DMS 273 treated with DMSO at 0.1 percent for 48 hours (cell line): ENCODE measurements at places on chromosomes 7 and 10.

DNA sequence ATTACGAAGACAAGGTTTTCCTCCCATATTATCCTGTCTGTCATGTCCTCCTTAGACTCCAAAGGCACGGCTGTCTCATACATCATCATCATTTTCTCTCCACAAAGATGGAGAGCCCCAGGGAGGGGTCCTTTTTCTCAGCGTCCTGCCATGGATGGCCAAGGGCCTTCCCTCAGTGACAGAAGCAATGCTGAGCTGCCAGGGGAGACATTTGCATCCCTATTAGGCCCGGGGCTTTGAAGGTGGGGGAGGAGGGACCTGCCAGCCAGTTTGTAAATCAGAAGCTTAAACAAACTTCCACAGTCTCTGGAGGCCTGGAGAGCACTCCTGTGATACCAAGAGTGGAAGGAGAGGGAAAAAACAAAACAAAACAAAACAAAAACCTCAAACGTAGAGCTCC lies 112.4 kb upstream of the ADO start:
- no peak for DNase-seq

GRCh38 chr7:76073335-76073990 lies 25.6 kb downstream of the MDH2 start:
- DNase-seq, result no peak

- DNase-seq, result no peak
These were observed 43.1 kb downstream of the STK17A start for GRCh38 chr7:43625980-43626379.

GRCh38 chr7:50923476-50923875 lies 140.8 kb upstream of the GRB10 start:
- DNase-seq, result no peak

GRCh38 chr10:11225935-11226334 lies 208.3 kb downstream of the CELF2 start:
- DNase-seq, result no peak

DNA sequence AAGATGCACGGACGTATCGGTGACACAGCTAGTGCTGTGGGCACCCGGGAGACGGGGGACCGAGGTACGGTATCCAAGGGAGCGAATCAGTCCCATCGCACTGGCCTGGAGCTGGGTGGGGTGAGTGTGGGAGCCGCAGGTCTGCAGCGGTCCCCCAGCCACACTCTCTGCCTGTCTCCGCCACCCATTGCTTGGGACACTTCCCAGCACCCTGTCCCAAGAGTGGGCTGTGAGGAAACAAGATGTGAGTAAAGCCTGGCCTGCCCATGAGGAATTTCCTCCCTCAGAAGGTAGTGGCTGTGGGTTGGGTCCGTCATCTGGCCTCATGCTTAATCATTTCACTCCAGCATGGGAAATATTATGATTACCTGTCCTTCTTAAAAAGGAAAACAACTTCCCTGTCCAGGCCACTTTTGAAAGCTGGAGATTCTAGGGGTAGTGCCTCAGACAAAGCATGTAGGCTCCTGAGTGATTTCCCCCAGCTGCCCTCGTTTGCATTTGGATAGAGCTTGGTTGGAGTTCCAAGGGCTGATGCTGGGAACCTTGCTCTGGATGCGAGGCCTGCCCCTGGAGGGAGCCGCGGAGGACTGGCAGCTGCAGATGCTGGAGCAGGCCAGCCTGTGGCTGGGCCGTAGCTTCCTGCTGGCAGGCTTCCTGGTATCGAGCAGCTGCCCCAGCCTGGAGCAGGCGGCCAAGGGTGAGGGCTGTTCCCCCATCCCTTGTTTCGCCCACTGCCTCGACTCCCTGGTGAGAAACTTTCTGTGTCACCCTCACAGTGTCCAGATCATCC lies 6.2 kb upstream of the ACTR3C start:
- DNase-seq, result peak; percentile 45

GRCh38 chr7:99407872-99408378 lies 472 bp downstream of the PDAP1 start:
- peak; percentile 48 for DNase-seq

DNA sequence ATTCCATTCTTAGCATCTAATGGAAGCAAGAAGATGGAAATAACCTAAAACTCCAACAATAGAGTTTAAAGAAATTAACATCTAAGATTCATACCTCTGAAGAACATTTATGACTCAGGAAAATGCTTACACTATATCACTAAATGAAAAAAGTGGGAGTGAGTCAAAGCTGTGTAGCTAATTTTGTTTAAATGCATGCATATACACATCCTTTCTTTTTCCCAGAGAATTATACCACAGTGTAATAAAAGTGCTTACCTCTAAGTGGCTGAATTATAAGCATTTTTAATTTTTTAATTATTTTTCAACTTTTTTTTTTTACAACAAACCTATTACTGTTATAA lies 44.3 kb downstream of the CCDC71L start:
- DNase-seq, result no peak

- DNase-seq, result no peak
These were observed 911 bp upstream of the ZP3 start for GRCh38 chr7:76423666-76424412.

GRCh38 chr7:107971613-107972012 lies 31.3 kb downstream of the LAMB1 start:
- DNase-seq, result no peak

DNA sequence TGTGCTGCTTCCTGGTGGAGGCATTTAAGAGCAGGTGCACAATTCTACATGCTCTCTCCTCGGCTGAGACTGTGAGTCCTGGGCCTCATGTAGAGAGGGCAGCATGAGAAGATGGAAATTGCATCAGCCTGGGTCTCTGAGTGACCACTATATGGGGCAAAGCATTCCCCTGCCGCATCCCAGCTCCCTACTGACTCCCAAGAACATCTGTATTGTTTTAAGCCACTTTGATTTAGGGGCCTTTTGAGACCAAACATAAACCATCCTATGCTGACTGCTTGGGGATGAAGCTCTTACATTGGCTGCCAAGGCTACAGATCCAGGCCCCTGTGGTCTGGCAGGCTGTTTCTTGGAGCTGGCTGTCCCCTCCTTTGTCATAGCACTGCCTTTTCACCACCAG lies 101.3 kb upstream of the TBX20 start:
- DNase-seq, result no peak

- DNase-seq, result no peak
These were observed 17.2 kb upstream of the AKR1C1 start for GRCh38 chr10:4945766-4946717.

GRCh38 chr7:78316110-78316509 lies 517.5 kb downstream of the PHTF2 start:
- no peak for DNase-seq

GRCh38 chr10:28249512-28249911 lies 53.4 kb downstream of the MPP7 start:
- DNase-seq, result no peak

GRCh38 chr10:28765641-28766040 lies 88.3 kb downstream of the BAMBI start:
- DNase-seq, result no peak

- DNase-seq, result no peak
These were observed 144.7 kb downstream of the CCSER2 start for GRCh38 chr10:84473136-84473535.

GRCh38 chr7:65264258-65264657 lies 109.4 kb upstream of the ZNF92 start:
- no peak for DNase-seq

DNA sequence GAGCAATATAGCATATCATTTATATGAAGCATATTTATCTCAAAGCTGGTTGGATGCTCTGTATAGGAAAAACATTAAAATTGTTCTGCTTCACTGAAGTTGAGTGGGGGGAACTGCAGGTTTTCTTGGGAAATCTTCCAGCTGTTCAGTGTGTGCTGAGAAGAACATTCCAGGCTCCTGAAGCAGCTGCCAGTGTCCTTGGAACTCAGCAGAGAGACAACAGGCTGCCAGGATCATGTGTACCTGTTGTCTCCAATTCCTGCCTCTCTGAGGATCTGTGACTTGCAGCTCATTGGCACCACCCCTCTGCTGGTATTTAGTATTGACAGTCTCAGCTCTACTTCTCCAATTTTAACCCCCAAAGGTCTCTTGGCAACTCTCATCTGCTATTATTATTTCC lies 42.3 kb upstream of the PRKG1 start:
- DNase-seq, result no peak

DNA sequence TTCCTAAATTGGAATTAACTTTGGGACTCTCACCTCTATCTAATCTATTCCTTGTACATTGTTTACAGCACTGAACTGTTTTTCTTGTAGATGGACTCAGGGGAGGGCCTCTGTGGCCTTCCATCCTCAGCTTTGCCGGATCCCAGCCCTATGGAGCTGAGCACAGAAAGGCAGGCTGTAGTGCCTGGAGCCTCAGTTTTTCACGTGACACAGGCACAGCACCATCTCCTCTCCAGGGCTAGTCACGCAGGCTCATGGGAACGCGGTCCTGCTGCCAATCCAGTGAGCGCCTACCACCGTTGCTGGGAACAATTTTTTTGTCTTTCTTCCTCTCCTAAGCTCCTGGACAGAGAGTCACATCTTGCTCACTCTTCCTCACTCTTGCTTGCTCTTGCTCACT lies 75.6 kb upstream of the DDC start:
- no peak for DNase-seq
